ENCODE measurements at places on chromosomes 5 and 9. TPM values are rescaled to one million over a fixed set of nuclear protein-coding genes. Genes with fewer than 3 reads are reported as not detected.

SPINK6 gene
- not detected for polyA plus RNA-seq

CFAP90 gene
- 4.6 TPM for polyA plus RNA-seq

SPATA31C1 gene
- 0.40 TPM for polyA plus RNA-seq

PCDHA9 gene
- polyA plus RNA-seq = 0.03 TPM

DMRTA1 gene
- 2.0 TPM for polyA plus RNA-seq

GLRA1 gene
- not detected for polyA plus RNA-seq

MSH3 gene
- 26.3 TPM for polyA plus RNA-seq

NIPAL4 gene
- polyA plus RNA-seq = 0.69 TPM

DMGDH gene
- polyA plus RNA-seq = 18.0 TPM

PCDHA2 gene
- polyA plus RNA-seq = 0.23 TPM

KLF4 gene
- 6.6 TPM for polyA plus RNA-seq

PCDHGA8 gene
- polyA plus RNA-seq = 0.30 TPM

SLC28A3 gene
- 0.03 TPM for polyA plus RNA-seq

OLFML2A gene
- 23.8 TPM for polyA plus RNA-seq

CKS2 gene
- 95.2 TPM for polyA plus RNA-seq

PTGS1 gene
- polyA plus RNA-seq = 4.4 TPM

HINT1 gene
- polyA plus RNA-seq = 479 TPM

MEIKIN gene
- not detected for polyA plus RNA-seq
